Activated T-helper 1 cell treated with anti-CD3 and anti-CD28 coated beads, Interleukin-2, amount 50 U/mL, for 16 hours (primary cell): ENCODE measurements at places on chromosomes 16 and 17.

- DNase-seq: no peak
Observed at GRCh38 chr17:11803231-11803969, 193.9 kb downstream of the ZNF18 start.

GRCh38 chr16:75288181-75288580 is 36.8 kb upstream of the BCAR1 start:
- no peak for DNase-seq

DNA sequence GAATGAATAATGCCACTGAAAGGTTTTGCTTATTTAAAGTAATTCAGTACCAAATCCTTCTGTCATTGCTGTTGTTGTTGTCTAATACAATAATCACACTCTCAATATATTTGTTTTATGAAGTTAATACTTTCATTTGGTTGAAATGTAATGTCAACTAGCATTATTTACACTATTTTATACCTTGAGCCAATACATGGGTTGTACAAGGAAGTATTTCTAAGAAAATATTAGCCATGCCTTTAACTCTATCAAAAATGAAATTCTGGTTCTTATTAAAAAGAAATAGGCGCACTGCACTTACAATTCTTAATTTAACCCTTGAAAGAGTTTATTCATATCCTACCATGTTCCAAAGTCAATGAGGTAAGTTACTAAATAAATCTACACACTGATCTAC is 17.6 kb upstream of the ABCA10 start:
- DNase-seq: no peak

DNA sequence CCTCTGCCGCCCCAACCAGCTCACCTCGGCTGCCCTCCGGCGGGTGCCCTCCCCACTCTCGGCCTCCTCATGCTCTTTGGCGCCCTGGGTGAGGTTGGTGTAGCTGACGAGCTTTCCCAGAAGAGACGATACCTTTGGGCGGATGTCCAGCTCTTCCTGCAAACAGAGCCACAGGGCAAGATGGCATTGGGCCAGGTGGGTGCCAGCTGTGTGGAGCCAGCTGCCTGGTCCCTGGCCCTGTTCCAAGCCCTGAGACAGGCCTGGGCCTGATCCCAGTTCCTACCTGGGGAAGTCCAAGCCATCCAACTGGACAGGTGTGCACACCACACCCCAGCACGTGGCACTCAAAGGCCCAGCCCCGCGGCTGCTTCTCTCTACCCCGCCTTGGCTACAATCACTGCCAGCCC is 6.9 kb downstream of the SLC12A4 start:
- no peak for DNase-seq

DNA sequence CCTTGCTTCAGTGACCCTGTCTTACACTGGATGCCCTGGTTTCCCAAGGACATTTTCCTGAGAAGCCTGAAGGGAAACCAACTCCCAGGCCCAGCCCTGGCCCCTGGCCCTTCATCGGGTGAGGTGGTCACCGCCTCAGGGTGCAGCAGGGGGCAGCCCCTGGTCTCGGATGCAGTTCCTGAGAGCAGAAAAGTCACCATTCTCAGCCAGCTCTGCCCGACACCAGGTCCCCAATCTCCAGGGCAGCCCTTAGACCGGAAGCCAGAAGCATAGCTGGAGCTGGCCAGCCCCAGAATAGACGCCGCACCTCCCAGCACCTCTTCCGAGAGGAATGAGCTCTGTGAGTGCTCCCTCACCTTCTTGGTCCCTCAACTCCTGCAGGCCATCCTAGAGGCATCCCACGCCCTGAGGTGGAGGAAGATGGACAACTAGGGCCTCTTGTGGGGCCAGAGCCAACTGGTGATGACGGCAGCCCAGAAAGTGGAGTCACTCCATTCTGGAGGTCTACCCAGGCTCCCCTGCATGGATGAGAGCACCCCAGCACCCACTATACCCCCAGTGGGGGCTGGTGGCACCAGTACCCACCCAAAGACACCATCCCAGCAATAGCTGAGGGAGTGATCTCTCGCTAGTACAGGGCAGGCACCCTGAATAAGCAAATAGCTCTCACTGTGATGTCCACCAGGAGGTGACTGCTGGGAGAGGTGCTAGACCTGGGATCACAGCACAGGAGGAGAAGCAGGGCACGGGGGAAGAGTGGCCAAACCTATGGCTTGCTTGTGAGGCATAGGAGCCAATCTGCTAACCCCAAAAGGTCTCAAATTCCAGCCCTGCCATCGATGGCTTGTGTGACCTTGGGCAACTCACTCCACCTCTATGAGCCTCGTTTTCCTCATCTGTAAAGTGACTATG is 56.2 kb downstream of the TK2 start:
- no peak for DNase-seq

DNA sequence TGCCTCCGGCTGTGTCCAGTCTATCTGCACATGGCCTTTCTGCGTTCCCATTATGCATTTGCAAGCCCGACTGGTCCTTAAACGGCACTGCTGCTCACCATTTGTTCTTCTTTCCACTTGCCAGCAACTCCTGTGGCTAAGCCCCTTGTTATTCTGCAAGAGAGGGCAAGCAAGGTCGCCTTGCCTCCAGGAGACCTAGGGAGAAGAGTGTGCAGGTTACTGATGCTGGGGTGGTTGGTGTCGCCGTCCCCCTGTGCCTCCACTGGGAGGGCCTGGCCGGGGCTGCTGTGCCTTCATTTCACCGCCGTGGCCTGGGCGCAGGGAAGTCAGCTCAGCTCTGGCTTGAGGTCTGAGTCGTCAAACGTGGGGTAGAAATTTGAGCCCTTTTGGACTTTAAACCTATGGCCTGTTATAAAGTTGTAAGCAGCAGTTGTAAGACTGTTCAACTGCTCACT is 12.7 kb downstream of the SLC6A4 start:
- no peak for DNase-seq

GRCh38 chr16:6377956-6378355 is 954.7 kb upstream of the RBFOX1 start:
- no peak for DNase-seq

DNA sequence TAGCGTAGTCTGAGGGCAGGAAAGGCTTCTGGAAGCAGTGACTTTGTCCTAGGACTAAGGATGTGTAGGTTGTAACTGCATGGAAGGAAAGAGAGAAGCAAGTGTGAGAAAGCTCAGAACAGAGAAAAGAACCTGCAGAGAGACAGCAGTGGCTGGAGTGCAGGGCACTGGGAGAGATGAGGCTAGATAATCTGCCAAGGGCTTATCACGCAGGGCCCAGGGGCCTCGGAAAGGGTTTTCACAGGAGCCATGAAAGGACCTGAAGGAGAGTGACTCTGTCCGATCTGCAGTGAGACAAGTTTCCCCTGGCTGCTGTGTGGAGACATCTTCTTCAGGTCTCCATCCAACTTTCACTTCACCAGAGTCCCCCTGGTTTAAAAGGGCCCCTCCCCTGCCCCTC is 7.1 kb upstream of the SRCAP start:
- no peak for DNase-seq

DNA sequence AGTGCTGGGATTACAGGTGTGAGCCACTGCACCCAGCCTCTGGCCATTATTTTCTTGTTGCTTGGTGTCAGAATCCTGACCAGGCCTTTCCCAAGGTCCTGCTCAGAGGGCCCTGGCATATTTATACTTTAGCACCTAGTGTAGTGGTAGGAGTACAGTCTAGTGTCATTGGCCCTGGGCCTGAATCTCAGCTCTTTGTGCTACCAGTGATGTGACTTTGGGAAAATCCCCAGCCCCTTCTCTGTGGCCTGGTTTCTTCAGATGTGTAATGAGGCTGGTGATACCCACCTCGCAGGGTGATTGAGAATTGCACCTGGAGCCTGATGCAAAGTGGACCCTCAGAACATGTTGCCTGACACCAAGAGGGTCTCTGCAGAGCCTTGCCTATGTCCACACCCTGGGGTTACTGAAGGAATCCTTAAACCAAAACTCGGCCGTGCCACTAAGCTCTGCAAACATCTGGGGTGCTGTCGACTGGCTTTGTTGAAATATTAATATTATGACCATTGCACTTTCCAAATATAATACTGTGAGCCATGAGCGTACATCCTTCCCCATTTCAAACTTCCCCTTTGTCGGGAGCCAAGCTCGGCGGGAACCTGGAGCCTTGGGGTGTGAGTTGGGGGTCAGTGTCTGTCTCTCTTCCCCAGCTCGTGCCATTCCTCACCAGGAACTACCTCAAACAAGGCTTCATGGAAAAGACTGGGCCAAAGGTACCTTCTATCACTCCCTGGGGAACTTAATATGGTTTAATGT is 18.0 kb upstream of the RNF135 start:
- DNase-seq: no peak

- no peak for DNase-seq
Observed at GRCh38 chr17:57959929-57960328, 4.7 kb upstream of the CUEDC1 start.

DNA sequence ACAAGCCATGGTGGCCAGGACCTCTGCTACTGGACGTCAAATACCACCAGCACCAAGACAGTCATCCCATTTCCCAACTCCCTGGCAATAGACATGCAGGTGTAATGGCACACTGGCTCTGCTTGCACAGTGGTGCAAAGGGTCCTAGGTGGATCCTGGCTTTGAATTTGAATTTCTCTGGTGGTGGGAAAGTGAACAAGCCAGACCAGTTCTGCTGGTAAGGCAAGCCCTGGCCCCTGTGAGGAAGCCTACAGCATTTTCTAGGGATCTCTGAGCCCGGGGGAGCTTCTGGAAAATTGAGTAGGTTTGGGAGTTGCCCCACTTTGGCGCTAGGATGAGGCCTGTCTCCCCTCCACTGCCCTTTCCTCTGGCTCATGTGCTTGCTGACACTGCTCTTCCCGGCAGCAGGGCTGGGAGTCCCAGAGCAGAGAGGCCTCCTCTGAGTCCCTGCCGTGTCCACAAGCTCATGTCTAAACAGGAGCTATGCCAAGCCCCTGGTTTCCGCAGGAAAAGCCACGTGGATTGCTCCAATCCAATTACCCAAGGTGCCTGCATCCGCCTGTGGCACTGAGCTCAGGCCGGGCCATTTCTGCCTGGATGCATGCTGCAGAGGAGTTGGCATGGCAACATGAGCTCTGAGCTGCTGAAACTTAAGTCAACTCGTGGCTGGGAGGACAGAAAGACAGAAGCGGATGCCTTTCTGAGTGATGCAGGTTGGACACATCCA is 67.0 kb downstream of the PRMT7 start:
- no peak for DNase-seq

DNA sequence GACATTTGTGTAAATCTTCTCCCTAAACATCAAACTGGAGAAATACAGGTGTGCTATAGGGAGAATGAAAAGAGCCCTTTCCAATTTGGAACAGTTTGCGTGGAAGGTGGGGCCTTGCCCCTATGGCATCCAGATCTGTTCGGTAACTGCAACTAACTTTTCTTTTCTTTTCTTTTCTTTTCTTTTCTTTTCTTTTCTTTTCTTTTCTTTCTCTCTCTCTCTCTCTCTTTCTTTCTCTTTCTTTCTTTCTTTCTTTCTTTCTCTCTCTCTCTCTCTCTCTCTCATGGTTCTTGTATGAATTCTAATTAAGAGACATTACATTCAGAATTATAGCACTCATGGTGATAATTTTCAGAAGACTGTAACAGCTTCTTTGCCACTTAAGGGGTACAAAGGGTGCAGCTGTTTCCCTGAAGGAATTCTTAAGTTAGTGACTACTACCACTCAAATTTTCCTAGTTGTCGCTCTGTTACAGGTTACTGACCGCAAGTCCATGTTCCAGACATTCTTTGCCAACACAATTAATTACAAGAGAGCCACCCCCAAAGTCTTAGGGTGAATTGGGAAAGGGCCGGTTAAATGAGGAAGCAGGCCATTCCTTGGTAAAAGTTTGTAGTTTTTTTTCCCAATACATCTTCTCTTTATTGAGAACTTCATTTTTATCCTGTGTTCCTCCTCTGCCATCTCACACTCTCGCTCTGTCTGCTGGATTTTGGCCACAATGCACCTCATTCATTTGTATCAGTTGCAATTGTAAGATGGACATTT is 69.8 kb downstream of the KSR1 start:
- DNase-seq: no peak

DNA sequence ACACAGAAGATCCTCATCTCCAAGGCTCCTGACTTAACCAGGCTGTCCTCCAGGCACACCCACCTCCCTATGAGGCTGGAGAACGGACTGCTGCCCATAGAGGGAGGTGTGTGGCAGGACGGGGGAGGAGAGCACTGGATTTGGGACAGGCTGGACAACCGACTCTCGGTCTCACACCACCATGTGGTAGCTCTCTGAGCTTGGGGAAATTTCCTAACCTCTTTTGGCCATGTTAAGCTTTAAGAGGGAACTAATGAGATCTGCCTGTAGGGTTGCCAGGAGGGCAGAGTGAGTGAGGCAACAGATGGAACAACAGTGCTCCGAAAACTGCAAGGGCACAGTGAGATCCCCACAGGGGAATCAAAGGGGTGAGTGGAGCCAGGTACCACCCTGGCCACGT is 32.7 kb downstream of the RHBDL3 start:
- DNase-seq: no peak

GRCh38 chr16:35150805-35151312 is 1691.4 kb downstream of the TP53TG3F start:
- no peak for DNase-seq

DNA sequence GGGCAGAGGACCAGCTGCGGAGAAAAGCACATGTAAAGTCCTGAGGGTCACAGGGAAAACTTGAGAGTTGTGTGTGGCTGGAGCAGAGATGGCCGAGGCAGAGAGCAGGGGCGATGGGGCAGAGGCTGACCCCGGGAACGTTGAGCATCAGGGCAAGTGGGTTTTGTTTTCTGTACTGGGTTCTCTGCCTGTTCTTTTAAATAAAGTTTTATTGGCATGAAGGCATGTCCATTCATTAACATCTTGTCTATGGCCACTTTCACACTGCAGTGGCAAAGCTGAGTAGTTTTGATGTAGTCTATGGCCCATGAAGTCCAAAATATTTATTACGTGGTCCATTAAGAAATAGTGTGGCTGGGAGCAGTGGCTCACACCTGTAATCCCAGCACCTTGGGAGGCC is 64.4 kb downstream of the ABCC1 start:
- DNase-seq: no peak

DNA sequence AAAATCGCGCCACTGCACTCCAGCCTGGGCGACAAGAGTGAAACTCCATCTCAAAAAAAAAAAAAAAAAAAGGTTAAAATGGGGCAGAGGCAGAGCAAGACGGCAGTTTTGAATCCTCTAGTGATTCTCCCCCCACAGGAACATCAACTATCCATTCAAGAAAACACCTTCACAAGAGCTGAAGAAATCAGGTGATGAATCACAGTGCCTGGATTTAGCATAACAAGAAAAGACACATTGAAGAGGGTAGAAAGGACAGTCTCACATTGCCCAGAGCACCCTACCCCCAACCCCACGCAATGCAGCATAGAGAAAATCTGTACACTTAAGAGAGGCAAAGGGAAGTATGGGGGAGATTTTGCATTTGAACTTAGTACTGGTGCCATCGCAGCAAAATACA is 28.8 kb upstream of the RNF43 start:
- no peak for DNase-seq

- no peak for DNase-seq
Observed at GRCh38 chr17:7173687-7174602, 5.2 kb downstream of the ASGR1 start.

DNA sequence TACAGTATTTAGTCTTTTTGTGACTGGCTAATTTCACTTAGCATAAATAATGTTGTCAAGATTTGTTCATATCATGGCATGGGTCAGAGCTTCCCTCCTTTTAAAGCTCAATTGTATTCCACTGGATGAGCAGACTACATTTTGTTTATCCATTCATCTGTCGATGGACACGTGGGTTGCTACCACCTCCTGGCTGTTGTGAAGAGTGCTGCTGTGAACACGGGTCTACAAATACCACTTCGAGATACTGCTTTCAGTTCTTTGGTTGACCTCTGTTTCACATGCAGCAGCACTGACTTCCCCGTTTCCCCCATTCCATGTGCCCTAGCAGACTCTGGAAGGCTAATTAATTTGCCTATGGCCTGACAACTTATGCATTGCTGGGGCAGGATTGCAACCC is 285.4 kb downstream of the SHISA9 start:
- DNase-seq: no peak
